ENCODE measurements at places on chromosomes 12 and 14.

- DNase-seq, result no peak
Observed at GRCh38 chr14:81946834-81947798, 413.5 kb upstream of the SEL1L start.

DNA sequence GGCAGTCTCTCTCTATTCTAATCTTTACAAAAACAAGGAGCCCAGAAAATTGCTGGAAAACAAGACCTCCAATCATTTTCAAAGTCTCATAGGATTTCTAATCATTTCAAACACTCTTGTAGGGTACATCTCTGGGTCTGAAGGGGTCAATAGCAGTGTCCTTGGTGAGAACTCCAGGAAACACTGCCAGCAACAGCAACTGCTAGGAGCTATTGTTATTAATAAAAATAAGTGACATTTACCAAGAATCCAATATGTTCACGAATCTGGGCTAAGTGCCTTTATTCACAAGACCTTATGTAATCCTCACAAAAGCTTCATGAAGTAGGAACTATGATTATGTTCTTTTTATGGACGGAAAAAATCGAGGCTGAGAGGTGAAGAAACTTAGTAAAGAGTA, 72.8 kb downstream of the TTC7B start:
- no peak for DNase-seq

DNA sequence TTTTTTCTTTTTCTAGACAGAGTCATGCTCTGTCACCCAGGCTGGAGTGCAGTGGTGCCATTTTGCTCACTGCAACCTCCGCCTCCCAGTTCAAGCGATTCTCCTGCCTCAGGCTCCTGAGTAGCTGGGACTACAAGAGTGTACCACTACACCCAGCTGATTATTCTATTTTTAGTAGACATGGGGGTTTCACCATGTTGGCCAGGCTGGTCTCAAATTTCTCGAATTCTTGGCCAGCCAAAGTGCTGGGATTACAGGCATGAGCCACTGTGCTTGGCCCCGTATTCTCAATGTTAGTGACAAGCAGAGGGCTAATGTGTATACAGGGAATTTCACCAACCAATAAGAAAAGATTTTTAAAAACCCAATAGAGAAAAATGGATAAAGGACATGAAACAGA, 8.4 kb downstream of the PLBD2 start:
- DNase-seq, result no peak

DNA sequence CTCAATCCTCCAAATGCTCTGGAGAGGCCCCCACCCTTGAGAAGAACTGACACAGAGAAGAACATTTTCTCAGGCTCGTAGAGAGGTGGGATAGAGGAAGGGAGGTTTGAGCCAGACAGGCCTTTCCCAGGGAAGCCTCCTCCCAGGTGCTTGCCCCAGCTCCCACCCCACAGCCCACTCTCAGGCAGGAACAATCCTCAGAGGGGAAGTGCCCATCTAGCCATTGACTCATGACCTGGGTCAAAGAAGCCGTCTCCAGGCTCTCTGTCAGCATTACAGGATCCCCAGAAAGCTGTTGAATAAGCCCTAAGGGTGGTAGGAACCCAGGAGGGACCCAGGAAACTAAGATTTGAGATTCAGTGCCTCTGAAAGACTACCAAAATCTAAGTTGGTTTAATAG, 3.8 kb downstream of the AQP6 start:
- DNase-seq, result no peak

Data from activated CD8-positive, alpha-beta memory T cell treated with anti-CD3 and anti-CD28 coated beads, Interleukin-2, amount 10 ng/mL, durations not matched to agents 7 days and 5 days (primary cell).